ENCODE measurements at places on chromosomes 4 and X. TPM values are rescaled to one million over a fixed set of nuclear protein-coding genes. Genes with fewer than 3 reads are reported as not detected.
A peak's percentile ranks its signal among the peaks of the same experiment; 100 is the strongest.

Gene CSN1S1
- total RNA-seq: not detected

Gene BTK
- not detected for total RNA-seq

Gene GYPA
- total RNA-seq: not detected

Gene IL15
- total RNA-seq: 1.3 TPM

GRCh38 chr4:47525154-47525819 is 40.2 kb downstream of the ATP10D start:
- H3K4me3 ChIP-seq: peak overlapping the region; percentile 12
- peaks cover 17% of the 10 kb centered on the region for H3K4me1 ChIP-seq
- peak overlapping the region; percentile 85 for H3K27ac ChIP-seq
- peak; percentile 86 for DNase-seq
- H3K36me3 ChIP-seq: peaks cover 14% of the 10 kb centered on the region
- no peaks in the 10 kb centered on the region for H3K27me3 ChIP-seq

DNA sequence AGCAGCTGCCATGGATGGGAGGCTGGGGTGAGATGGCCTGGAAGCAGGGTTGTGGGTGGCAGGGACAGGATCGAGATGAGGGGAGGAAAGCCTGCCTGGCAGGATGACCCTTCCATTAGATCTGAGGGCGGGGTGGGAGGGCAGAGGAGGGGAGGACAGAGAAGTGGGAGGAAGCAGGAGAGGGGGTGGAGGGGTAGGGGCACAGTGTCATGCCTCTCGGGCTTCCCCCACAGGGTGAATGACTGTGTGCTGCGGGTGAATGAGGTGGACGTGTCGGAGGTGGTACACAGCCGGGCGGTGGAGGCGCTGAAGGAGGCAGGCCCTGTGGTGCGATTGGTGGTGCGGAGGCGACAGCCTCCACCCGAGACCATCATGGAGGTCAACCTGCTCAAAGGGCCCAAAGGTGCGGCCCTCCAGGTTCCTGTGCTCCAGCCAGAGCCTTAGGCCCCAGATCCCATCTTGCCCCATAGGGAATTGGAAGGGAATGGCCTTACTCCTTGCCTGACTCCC is 4.9 kb downstream of the DLG3 start:
- H3K4me3 ChIP-seq: no peak overlapping the region
- no peak for DNase-seq
- no peak overlapping the region for H3K27ac ChIP-seq
- H3K27me3 ChIP-seq: peaks cover 43% of the 10 kb centered on the region
- H3K4me1 ChIP-seq: peaks cover 4% of the 10 kb centered on the region

DNA sequence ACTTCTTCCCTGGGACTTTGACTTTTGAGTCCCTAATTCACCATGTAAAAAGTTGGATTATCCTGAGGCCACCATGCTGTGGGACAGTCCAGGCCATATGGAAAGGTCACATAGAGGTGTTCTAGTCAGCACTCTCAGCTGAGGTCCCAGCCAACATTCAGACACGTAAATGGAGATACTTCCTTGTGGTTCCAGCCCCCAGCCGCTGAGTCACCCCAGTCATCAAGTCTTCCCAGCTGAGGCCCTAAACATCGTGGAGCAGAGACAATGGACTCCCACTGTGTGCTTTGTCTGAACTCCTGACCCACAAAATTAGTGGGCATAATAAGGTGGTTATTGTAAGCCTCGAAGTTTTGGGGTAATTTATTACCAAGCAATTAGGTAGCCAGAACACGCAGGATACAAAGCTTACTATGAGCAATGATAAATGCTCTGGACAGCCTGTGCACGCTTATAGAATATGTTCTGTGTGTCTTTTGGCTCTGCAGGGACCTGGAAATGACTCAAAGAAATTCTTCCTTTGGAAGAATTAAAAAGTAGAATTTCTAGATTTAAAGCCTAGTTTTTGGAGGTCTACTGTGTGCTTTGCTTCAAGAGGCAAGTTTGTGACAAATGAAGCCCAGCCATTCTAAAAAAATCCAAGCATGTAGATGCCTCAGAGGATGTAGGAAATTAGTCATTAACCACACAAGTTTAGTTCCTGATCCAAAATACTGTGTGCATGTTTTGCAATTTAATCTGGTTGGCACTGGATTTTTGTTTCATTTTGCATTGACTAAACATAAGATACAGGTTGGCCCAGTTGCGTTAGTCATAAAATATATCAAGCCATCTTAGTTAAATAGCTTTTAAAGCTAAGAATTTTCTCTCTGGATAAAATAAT is 33.2 kb upstream of the SLC9A7 start:
- no peaks in the 10 kb centered on the region for H3K4me1 ChIP-seq
- peaks cover 13% of the 10 kb centered on the region for H3K27me3 ChIP-seq
- peak overlapping the region; percentile 76 for H3K27ac ChIP-seq
- H3K4me3 ChIP-seq: peak overlapping the region; percentile 47

- peaks cover 7% of the 10 kb centered on the region for H3K4me1 ChIP-seq
- H3K27me3 ChIP-seq: no peaks in the 10 kb centered on the region
- DNase-seq: no peak
- no peak overlapping the region for H3K27ac ChIP-seq
- no peak overlapping the region for H3K4me3 ChIP-seq
These were observed 11.5 kb upstream of the TLR1 start for GRCh38 chr4:38815885-38816782.
